ENCODE measurements at places on chromosomes 2 and 18.

GRCh38 chr2:156553714-156554442 lies 117.7 kb downstream of the GPD2 start:
- DNase-seq = no peak

GRCh38 chr2:26627350-26628105 lies 13.6 kb downstream of the CIB4 start:
- DNase-seq = no peak

DNA sequence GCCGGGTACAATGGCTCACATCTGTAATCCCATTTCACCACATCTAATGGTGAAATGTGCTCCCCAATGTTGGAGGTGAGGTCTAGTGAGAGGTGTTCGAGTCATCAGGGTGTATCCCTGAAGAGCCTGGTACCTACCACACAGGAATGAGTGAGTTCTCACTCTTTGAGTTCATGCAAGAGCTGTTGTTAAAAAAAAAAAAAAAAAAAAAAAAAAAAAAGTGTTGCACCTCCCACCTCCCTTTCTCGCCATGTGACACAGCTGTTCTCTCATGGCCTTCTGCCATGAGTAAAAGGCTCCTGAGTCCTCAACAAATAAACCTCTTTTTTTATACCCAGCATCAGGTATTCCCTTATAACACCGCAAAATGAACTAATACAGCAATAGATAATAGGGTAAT lies 106.3 kb downstream of the C2orf74 start:
- DNase-seq = no peak

- DNase-seq = no peak
Measured at GRCh38 chr2:141728886-141729285, 401.9 kb downstream of the LRP1B start.

DNA sequence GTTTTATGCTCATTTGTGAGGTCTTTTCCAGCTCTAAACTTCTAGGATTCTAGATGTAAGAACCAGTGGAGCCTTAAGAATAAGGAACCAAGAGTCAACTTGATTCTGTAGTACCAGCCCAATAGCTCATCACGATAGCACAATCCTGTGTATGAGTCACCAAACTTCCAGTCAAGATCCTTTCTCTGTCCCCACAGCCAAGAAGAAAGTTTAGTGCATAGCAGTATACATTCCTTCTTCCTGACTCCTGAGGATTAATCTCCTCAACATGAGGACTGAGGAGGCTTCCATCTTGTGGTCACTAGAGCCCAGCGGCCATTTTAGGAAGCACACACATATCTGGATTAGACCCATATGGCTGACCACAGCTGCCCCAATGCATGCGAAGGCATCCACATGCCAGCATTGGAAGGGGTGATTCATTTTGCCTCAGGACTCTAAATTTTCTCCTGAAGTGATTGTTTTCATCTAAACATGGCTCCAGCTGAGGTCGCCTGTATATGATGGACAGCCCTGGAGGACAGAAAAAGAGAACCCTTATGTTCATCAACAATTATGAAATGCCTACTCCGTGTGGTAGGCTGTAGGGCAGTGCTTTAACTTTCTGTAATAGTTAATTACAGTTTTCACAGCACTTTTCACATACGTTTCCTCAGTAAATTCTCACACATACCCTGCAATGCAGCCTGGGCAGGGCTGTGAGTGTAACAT lies 53.5 kb downstream of the RASGRP3 start:
- no peak for DNase-seq

DNA sequence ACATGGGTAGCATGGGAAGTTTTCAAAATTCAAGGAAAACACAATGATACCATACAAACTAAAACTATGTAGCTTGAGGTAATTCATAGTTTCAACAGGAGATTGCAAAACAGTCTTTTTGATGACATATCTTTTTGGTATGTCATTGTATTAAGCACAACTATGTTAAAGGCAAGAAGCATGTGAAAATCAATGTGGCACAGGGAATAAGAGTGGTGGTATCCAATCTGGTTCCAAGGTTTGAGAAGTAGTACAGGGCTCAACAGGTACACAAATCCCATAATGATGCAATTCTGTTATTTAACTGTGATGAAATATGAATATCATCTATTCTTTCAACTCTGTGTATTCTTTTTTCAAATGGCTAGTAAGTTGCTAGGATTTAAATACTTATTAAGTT lies 16.4 kb upstream of the DLX2 start:
- no peak for DNase-seq

DNA sequence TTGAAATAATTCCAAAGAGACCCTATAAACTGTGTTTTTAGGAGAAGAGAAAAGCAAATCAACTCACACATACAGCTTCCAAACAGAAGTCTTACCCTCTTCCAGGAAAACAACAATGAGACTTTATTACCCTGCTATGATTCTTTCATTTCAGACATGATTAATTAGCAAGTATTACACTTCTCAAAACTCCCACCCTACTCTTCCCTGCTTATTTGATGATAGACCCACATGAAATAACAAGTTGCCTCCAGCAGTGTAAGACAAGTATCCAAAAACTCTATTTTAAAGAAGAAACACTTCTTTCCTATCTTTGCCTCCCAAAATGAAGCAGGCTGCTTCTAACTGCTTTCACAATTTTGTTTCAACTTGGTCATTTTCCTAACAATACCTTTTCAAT lies 4.1 kb downstream of the FIGN start:
- DNase-seq = no peak

- no peak for DNase-seq
Measured at GRCh38 chr2:10283106-10284062, 19.3 kb upstream of the HPCAL1 start.

GRCh38 chr2:30446602-30447148 lies 371 bp upstream of the LCLAT1 start:
- DNase-seq = no peak

DNA sequence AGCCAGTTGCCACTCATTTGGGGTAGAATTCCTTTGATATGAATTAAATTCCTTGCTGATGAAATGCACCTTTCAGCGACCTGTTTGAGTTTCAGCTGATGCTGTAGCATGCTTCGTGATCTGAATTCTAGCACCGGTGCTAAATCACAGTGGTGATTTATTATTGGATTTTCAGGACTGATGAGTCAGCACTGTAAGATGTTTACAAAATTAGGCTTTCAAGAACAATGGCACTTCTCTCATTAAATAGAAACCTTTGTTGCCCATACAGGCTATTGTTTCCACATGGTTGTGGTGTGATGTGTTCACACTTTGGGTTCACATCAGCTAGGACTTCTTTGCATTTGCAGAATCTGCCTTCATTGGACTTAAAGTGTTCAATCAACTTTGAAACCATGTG lies 687.7 kb downstream of the ARHGAP15 start:
- no peak for DNase-seq

DNA sequence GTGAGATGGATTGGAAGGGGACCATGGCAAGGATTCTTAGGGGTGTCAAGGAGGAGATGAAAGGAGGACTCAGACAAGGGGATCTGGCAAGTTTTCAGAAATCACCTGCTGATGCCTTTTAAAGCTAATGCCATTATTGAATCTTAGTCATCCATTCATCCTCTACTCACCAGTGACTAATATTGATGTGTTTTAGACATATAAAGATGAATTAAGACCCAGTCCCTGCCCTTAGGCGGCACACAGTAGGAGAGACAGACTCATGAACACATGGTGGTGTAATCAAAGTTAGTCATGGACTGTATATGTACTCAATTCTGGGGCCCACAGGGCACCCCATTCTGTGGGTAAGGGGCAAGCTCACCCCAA lies 56.5 kb upstream of the ATL2 start:
- no peak for DNase-seq

DNA sequence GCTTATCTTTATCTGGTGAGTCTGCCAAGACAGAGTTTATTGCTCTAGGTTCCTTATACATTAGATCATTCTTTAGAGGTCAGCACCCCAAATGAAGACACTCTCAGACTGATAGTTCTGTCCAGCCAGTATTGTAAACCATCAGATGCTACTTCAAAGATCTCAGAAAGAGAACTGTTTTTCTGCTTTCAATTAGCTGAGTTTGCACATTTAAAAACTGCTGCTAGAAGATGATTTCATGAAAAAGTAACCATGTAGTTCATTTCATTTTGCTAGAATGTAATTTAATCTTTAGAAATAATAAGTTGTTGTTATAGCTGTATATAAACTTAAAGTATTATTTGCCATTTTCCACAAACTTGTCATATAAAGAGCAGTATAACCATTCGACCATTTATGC lies 344.5 kb upstream of the ATP5MC3 start:
- no peak for DNase-seq

GRCh38 chr18:57984490-57985115 lies 59.4 kb upstream of the NEDD4L start:
- no peak for DNase-seq

GRCh38 chr2:37585982-37586621 lies 85.3 kb downstream of the CDC42EP3 start:
- DNase-seq = peak; percentile 53

- no peak for DNase-seq
Measured at GRCh38 chr2:240911641-240912265, 5.6 kb downstream of the CROCC2 start.

GRCh38 chr2:151367571-151367970 lies 10.2 kb downstream of the TNFAIP6 start:
- DNase-seq = no peak

- DNase-seq = no peak
Measured at GRCh38 chr2:9690716-9691498, 60.1 kb upstream of the YWHAQ start.

DNA sequence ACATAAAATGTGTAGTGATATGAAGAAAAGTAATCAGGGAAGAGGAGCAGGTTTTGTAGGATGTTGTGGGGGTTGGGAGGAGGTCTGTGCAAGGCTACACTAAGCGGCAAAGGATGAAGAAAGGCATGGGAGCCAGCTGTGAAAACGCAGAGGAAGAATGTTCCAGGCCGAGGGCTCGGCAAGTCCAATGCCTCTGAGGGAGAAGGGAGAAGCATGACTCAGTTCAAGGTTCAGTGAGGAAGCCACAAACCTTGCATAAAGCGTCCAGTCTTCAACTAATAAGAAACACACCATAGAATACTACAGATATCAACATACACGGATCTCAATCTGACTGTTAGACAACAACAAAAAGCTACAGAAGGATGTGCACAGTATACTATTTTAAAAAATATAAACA lies 16.2 kb downstream of the EPB41L3 start:
- no peak for DNase-seq

- DNase-seq = no peak
Measured at GRCh38 chr2:56286936-56287335, 103.1 kb downstream of the CCDC85A start.

GRCh38 chr2:29187926-29188325 lies 72.7 kb downstream of the CLIP4 start:
- DNase-seq = no peak

DNA sequence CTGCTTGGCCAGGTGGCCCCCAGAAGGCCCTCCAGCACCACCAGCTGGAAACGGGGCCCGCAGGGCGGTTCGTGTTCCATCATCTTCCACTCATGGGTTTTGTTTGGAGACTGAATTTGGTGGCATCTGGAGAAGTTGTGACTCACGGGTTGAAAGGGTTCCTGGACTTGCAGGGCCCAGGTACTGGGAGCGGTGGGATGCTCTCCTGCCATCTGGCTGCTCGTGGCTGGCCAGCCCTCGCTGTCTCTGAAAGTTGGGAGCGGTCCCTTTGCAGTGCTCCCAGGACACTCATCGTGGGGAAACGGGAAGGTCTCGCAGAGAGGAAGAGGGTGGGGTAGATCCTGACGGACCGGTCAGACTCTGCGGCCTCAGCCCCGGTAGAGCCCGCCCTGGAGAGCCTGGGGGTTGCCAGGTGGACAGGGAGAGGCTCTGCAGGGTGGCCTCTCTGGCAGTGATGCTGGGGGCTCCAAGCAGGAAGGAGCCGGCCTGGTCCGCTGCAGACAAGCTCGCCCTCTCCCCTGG lies 47.5 kb downstream of the TWIST2 start:
- no peak for DNase-seq

DNA sequence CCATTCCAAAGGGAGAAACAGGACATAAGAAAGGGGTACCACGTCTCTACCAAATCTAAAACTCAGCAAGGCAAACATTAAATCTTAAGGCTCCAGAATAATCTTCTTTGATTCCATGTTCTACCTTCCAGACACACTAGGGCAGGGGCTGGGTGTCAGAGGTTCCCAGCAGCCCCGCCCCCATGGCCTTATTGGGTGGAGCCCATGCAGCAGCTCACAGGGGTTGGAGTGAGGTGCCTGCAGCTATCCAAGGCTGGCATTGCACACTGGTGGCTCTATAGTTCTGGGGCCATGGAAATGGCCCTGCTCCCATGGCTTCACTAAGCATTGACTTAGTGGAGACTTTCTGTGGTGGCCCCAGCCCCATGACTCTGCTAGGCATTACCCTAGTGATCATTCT lies 14.9 kb upstream of the OSR1 start:
- no peak for DNase-seq

- no peak for DNase-seq
Measured at GRCh38 chr2:205539603-205540002, 142.7 kb upstream of the NRP2 start.

- no peak for DNase-seq
Measured at GRCh38 chr2:10300997-10301940, 1.4 kb upstream of the HPCAL1 start.

- DNase-seq = no peak
Measured at GRCh38 chr2:16085073-16085472, 144.7 kb downstream of the MYCN start.

GRCh38 chr2:120239488-120240287 lies 13.0 kb upstream of the RALB start:
- no peak for DNase-seq

DNA sequence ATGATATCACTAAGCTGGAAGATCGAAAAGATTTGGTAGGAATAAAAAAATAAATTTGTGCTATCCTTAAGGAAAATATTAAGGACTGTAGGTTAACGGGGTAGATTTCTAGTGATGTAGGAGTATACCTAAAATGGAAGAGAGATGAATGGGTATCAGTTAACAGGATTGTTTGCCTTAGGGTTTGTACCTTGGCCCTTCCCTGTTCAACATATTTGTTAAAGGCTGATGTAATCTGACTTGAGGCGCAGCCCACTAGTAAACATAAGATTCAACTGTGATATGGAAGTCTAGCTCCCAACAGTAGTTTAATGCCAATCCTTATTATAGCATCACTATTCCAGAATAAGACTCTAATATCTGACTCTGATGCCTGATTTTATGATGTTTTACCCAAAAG lies 685.2 kb downstream of the DCC start:
- no peak for DNase-seq

GRCh38 chr2:25618676-25619075 lies 54.7 kb downstream of the DTNB start:
- DNase-seq = no peak

Data from natural killer cell (primary cell).